Activated CD8-positive, alpha-beta T cell treated with anti-CD3 and anti-CD28 coated beads for 36 hours (primary cell): ENCODE measurements at places on chromosomes 6 and 20. TPM values are rescaled to one million over a fixed set of nuclear protein-coding genes. Genes with fewer than 3 reads are reported as not detected.

- no peak overlapping the region for H3K27ac ChIP-seq
- no peak overlapping the region for H3K4me3 ChIP-seq
- H3K36me3 ChIP-seq: no peaks in the 10 kb centered on the region
- DNase-seq: no peak
- H3K4me1 ChIP-seq: peaks cover 7% of the 10 kb centered on the region
Observed at GRCh38 chr6:154984146-154984545, 11.0 kb upstream of the TIAM2 start.

DNA sequence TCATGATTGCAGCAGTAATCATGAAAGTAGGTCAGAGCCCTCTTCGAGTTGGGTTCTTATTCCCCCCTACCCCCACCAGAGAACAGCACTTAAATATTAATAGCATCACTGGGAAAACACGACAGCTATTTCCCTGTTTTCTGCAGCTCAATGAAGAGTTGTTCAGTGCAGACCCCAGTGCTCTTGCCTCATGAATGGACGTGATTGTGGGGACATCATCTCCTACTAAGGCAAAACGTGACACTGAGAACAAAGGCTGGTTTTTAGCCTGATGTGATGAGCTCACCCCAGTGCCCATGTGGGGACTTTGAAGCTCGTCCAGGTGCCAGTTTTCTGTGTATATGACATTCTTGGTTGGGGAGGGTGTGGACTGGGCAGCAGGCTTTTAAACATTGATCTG, 105.9 kb downstream of the SLC35F1 start:
- no peak overlapping the region for H3K27ac ChIP-seq
- peaks cover 5% of the 10 kb centered on the region for H3K27me3 ChIP-seq
- no peak overlapping the region for H3K4me3 ChIP-seq
- H3K36me3 ChIP-seq: no peaks in the 10 kb centered on the region
- no peaks in the 10 kb centered on the region for H3K4me1 ChIP-seq

The DEFB124 gene
- total RNA-seq: not detected

DNA sequence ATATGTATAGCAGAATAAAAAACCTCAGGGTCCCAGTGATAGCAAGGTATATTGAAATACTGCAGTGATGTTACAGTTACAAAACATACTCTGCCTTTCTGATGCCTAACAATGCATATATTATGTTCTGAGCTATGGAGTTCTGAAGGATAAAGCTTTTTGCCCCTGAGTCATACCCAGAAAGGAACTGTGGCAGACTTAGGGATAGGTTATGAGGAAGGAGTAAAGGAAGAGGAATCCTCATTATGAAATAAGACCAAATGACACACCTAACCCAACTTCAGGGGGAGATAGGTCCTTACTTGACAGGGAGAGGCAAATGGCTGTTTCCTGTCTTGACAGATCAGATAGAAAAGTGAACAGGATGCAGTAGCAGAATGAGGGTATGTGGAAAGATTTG, 940.6 kb upstream of the FLRT3 start:
- H3K4me1 ChIP-seq: no peaks in the 10 kb centered on the region
- no peak overlapping the region for H3K27ac ChIP-seq
- H3K36me3 ChIP-seq: no peaks in the 10 kb centered on the region
- no peaks in the 10 kb centered on the region for H3K27me3 ChIP-seq

GRCh38 chr6:35765739-35766138, 10.7 kb upstream of the CLPSL2 start:
- H3K36me3 ChIP-seq: no peaks in the 10 kb centered on the region
- no peaks in the 10 kb centered on the region for H3K4me1 ChIP-seq
- H3K27me3 ChIP-seq: peaks cover 28% of the 10 kb centered on the region
- H3K27ac ChIP-seq: no peak overlapping the region
- no peak for DNase-seq
- H3K4me3 ChIP-seq: no peak overlapping the region

The ZC2HC1B gene
- total RNA-seq: not detected

- H3K27ac ChIP-seq: no peak overlapping the region
- H3K36me3 ChIP-seq: no peaks in the 10 kb centered on the region
- no peak overlapping the region for H3K4me3 ChIP-seq
- no peak for DNase-seq
- H3K4me1 ChIP-seq: peaks cover 24% of the 10 kb centered on the region
- peaks cover 18% of the 10 kb centered on the region for H3K27me3 ChIP-seq
Observed at GRCh38 chr6:106079961-106080762, 6.0 kb upstream of the PRDM1 start.

The IL20RA gene
- total RNA-seq: not detected

GRCh38 chr6:105896821-105897095, 189.4 kb upstream of the PRDM1 start:
- no peaks in the 10 kb centered on the region for H3K36me3 ChIP-seq
- H3K27ac ChIP-seq: no peak overlapping the region
- H3K4me1 ChIP-seq: peaks cover 27% of the 10 kb centered on the region
- no peak for DNase-seq
- no peak overlapping the region for H3K4me3 ChIP-seq
- peaks cover 7% of the 10 kb centered on the region for H3K27me3 ChIP-seq

DNA sequence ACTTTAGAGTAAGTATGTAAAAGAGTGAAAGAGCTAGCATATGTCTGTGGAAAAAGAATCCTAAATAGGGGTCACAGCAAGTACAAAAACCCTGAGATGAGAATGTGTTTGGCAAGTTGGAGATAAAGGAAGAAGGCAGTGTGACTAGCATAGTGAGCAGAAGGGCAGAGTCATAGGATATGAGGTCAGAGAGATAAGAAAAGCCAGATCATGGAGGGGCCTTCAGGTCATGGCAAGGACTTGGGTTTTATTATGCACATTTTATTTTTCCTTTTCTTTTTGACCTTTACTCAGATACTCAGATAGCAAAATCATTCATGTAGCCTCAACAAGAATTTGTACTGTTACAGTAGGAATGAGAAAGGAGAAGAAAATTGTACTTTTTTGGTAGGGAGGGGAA, 138.0 kb downstream of the GJA1 start:
- H3K36me3 ChIP-seq: no peaks in the 10 kb centered on the region
- peaks cover 12% of the 10 kb centered on the region for H3K4me1 ChIP-seq
- DNase-seq: no peak
- no peaks in the 10 kb centered on the region for H3K27me3 ChIP-seq

The SLC22A2 gene
- not detected for total RNA-seq

DNA sequence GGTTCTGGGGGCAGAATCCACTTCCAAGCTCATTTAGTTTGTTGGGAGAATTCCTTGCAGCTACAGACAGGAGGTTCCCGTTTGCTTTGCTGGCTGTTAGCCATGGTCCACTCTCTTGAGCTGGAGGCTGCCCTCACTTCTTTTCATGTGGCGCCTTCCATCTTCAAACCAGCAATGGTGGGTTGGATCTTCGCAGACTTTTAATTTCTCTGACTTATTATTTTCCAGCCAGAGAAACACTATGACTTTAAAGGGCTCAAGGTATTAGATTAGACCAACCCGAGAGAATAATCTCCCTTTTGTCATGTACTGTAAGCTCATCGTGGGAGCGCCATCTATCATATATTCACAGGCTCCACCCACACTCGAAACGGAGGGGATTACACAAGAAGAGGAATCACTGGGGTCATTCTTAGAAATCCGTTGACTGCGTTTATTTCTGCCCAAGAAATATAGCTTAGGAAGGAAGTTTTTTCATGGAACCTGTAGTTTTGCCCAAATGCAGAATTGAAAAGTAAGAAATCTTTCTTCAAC, 38.9 kb downstream of the SAMD5 start:
- H3K27me3 ChIP-seq: peaks cover 9% of the 10 kb centered on the region
- H3K27ac ChIP-seq: no peak overlapping the region
- no peaks in the 10 kb centered on the region for H3K4me1 ChIP-seq

DNA sequence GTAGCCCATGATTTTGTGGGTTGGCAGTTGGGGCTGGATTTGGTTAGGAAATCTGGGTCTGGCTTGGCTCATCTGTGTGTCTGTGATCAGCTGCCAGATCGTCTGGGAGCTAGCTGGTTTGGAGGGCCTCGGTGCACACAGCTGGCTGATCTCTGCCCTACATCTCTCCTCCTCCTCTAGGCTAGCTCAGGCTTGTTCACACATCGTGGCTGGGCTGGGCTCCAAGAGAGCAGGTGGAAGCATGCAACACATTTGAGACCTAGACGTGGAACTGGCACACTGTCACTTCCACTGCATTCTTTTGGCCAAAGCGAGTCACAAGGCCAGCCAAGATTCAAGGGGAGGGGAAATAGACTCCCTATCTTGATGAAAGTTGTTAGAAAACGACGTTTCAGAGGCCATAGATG, 15.9 kb downstream of the NDUFAF5 start:
- DNase-seq: no peak
- H3K27me3 ChIP-seq: no peaks in the 10 kb centered on the region
- H3K4me3 ChIP-seq: no peak overlapping the region
- H3K4me1 ChIP-seq: no peaks in the 10 kb centered on the region
- H3K27ac ChIP-seq: peak overlapping the region; percentile 25

GRCh38 chr6:162068340-162068739, 659.2 kb downstream of the PRKN start:
- peaks cover 5% of the 10 kb centered on the region for H3K36me3 ChIP-seq
- H3K27ac ChIP-seq: no peak overlapping the region
- H3K4me1 ChIP-seq: no peaks in the 10 kb centered on the region
- no peak for DNase-seq

The SOX18 gene
- not detected for total RNA-seq

DNA sequence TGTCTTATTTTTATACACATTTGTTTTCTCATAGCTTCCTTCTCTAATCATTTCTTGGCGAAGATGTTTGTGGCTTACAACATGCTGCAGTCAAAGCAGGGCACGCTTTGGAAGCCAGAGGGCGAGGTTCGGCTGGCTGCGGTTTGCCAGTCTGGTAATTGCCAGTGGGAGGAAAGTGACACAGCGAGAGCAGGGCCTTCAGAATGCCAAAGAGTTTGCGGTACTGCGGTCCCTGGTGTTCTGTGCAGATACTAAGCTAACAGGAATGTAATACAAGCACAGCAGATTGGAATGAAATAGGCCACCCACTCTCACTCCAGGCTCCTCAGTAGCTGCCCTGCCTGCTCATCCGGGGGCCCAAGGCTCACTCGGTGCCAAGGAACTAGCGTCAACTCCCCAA, 58.7 kb upstream of the TGM3 start:
- no peak overlapping the region for H3K4me3 ChIP-seq
- H3K4me1 ChIP-seq: no peaks in the 10 kb centered on the region
- H3K27me3 ChIP-seq: peaks cover 2% of the 10 kb centered on the region
- H3K36me3 ChIP-seq: no peaks in the 10 kb centered on the region
- no peak overlapping the region for H3K27ac ChIP-seq

The OR2H2 gene
- not detected for total RNA-seq

The CST9 gene
- total RNA-seq: not detected

The OPN5 gene
- not detected for total RNA-seq

- H3K4me1 ChIP-seq: peaks cover 9% of the 10 kb centered on the region
- peaks cover 18% of the 10 kb centered on the region for H3K36me3 ChIP-seq
- H3K4me3 ChIP-seq: no peak overlapping the region
- H3K27me3 ChIP-seq: no peaks in the 10 kb centered on the region
- no peak overlapping the region for H3K27ac ChIP-seq
Observed at GRCh38 chr20:62010551-62011402, 54.9 kb downstream of the TAF4 start.

GRCh38 chr20:992801-993535, 9.1 kb downstream of the RSPO4 start:
- DNase-seq: no peak
- H3K4me3 ChIP-seq: no peak overlapping the region
- no peak overlapping the region for H3K27ac ChIP-seq
- H3K27me3 ChIP-seq: peaks cover 11% of the 10 kb centered on the region

The TAAR6 gene
- total RNA-seq: not detected

DNA sequence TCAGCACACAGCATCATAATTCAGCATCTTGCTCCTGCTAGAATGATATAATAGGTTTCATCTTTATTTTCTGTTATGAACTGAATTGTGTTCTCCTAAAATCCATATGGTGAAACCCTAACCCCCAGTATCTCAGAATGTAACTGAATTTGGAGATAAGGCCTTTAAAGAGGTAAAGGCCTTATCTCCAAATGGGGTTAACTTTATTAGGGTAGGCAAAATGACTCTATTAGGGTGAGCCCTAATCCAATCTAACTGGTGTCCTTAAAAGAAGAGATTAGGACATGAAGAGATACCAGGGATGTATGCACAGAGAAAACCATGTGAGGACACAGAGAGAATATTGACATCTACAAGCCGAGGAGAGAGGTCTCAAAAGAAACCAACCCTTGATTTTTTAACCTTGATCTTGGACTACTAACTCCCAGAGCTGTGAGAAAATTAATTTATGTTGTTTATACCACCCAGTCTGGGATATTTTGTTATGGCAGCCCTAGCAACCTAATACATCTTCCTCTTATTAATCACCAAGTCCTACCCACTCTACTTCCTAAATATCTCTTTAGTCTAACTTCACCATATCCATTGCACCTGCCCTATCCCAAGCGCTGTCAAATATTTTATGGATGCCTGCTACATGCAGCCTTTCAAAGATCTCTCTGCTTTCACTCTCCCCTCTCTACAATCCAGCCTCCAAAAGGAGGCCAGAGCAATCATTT, 8.5 kb upstream of the MRS2 start:
- DNase-seq: no peak
- peaks cover 6% of the 10 kb centered on the region for H3K4me1 ChIP-seq
- no peak overlapping the region for H3K4me3 ChIP-seq
- H3K36me3 ChIP-seq: no peaks in the 10 kb centered on the region
- H3K27ac ChIP-seq: no peak overlapping the region
- peaks cover 13% of the 10 kb centered on the region for H3K27me3 ChIP-seq

DNA sequence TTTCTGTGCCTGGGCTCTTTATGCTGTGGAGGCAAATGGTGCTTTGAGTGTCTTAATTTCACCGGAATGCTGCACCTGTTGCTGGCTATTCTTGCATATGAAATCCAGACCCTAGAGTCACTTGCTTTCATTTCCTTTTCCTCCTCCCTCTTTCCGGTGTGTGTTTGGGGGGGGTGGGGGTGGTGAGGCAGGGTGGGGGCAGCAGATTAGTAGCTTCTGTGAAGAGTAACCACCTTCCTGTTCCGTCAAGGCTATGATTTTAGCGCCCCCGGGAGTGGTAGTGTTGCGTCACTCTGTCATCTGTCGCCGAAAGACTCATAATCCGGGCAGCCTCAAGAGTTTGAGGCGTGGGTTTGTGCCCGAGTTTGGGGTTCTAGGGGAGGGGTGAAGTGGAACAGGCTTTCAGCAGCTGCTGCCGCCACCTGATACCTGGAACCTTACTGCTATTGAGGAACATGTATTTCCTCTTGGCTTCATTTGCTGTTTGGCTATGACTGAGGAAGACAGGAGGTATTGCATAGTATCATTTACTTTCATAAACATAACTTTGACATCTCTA, 49.1 kb downstream of the UTRN start:
- peak overlapping the region; percentile 88 for H3K27ac ChIP-seq
- no peaks in the 10 kb centered on the region for H3K36me3 ChIP-seq
- H3K27me3 ChIP-seq: no peaks in the 10 kb centered on the region
- peak; percentile 92 for DNase-seq
- H3K4me1 ChIP-seq: peaks cover 50% of the 10 kb centered on the region
- peak overlapping the region; percentile 71 for H3K4me3 ChIP-seq

GRCh38 chr20:56362833-56363413, 4.1 kb downstream of the FAM210B start:
- DNase-seq: no peak
- peaks cover 1% of the 10 kb centered on the region for H3K36me3 ChIP-seq
- H3K4me3 ChIP-seq: no peak overlapping the region
- H3K27me3 ChIP-seq: no peaks in the 10 kb centered on the region
- no peak overlapping the region for H3K27ac ChIP-seq

The NOTCH4 gene
- 1.3 TPM for total RNA-seq

GRCh38 chr6:165184192-165184979, 125.0 kb downstream of the C6orf118 start:
- no peaks in the 10 kb centered on the region for H3K27me3 ChIP-seq
- H3K4me1 ChIP-seq: no peaks in the 10 kb centered on the region
- DNase-seq: no peak
- H3K4me3 ChIP-seq: no peak overlapping the region
- H3K36me3 ChIP-seq: no peaks in the 10 kb centered on the region

The TFAP2A gene
- total RNA-seq: not detected

The GHRH gene
- total RNA-seq: not detected
